Tibial artery (tissue), 4 donors: ENCODE measurements at places on chromosomes 2 and 18.
A peak's percentile ranks its signal among the peaks of the same experiment; 100 is the strongest.

DNA sequence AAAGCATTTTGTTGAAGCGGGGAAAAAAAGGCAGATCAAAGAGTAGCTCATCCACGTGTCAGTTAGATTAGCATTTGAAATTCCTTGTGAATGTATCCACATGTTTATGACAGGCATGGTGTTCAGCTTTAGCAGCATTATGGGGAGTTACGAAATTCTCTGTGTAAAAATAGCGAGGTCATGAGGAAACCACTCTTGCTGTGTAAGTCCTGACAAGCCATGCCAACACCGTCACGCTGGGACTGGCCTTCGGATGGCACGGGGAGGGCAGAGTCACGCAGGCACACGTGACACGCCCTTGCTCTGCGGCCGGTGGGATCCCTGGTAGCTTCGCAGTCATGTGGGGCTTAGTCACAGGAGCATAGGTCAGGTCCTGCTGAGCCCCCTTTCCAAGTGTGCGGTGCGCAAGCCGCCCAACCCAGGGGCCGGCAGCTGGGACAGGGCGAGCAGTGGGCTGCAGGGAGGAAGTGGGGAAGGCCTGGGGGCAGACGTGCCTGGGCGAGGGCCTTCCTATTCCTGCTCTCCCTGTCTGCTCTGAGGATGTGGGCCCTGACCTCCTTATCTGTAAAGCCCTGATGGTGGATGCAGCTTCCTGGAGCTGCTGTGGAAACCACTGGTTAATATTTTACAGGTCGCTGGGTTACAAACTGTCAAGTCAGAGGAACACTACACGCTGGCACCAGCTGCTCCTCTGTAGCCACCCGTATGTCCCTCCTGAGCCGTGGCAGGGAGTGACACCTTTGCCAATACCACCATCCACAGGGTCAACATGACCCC is 18.0 kb downstream of the MBP start:
- DNase-seq: peak; percentile 96

GRCh38 chr2:240502430-240503121 is 55.2 kb downstream of the ANKMY1 start:
- no peak for DNase-seq

GRCh38 chr2:214808981-214809750 is at the start of gene BARD1:
Gene BARD1, minus strand, starts transcription at chr2:214809683. Its CDS starts 114 bp downstream, at chr2:214809569.
- DNase-seq: peak; percentile 55

DNA sequence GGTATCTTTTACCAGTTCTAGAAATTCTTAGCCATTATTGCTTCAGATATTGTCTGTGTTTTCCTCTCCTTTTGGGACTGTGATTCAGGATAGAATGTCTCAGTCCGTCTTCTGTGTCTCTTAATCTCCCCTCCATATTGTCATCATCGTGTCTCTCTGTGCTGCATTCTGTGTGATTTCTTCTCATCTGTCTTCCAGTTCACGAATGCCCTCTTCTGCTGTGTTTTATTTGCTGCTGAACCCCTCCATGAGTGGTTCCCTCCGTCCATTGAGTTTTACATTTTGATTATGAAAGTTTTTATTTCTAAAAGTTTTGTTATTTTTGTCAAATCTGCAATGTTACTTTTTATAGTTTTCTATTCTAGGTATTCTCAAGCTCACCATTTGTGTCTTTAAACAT is 11.7 kb downstream of the D2HGDH start:
- no peak for DNase-seq

- DNase-seq: no peak
Measured at GRCh38 chr2:2892892-2893291, 484.7 kb downstream of the EIPR1 start.

GRCh38 chr2:233367586-233367985 is 13.3 kb downstream of the DGKD start:
- no peak for DNase-seq

- no peak for DNase-seq
Measured at GRCh38 chr18:53819174-53819573, 405.3 kb downstream of the MBD2 start.

GRCh38 chr18:65704046-65704445 is 46.8 kb upstream of the CDH7 start:
- DNase-seq: no peak

DNA sequence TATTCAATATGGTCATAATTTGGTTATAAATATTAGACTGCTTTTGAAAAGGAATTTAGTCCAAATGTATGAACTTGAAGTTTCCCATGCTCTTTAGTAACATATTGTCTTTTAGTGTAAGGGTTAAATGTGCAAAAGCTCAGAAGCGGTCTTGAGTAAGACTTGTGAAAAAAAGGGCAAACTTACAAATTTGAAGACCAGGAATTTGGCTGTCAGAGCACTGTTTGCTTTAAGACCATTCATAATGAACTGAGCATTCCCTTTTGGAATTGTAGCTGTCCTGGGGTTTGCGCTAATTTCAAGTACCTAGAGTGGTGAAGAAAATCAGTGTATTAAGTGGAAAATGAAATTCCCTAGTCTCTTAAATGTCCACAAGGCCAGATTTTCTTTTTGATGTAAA is 6.9 kb upstream of the ZEB2 start:
- DNase-seq: no peak

DNA sequence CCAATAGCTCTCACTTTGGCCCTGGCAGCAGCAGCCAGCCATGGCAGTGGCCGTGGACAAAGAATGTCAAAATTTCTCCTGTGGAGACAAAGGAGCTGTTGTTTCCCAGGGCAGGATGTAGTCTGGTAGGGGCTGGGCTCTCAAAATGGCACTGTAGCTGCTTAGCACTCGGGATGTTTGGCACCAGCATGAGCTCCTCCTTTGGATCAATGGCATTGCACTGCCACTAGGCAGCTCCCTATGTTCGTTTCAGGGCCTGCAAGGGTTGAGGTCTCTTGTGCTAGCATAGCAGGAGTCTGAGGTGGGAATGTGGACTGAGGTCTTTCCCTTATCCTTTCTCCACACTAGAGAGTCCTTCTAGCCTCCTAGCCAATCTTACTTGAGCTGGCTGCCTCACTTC is 948.8 kb upstream of the FAM98A start:
- DNase-seq: no peak

DNA sequence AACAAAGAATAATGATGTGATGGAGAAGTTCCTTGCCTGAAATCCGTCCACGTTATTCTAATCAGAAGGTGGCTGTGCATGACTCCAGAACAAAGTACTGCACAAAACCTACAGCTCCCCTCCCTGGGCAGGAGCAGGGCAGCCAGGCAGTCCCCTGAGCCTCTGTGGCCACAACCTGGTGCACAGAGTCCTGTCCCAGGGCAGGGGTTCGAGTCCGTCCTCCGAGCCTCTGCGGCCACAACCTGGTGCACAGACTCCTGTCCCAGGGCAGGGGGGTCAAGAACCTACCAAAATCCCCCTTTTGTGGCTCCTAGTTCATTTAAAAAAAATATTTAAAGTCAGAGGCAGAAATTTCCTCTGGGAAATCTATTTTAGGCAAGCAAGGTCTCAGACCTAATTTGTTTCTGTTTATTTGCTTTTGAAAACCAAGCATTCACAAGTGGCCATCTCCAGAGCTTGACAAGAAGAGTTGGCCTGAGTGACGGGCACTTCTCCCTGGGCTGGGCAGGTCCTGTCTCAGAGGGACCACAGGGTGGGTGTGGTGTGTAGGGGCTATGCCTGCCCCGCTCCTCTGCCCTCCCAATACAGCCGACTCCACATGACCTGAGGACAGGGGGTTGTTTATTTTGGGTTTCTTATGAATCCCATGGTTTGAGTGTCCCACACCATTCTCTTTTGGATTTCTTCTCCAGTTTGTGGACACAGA is 255.9 kb upstream of the PXDN start:
- no peak for DNase-seq

- no peak for DNase-seq
Measured at GRCh38 chr2:98376996-98377395, 30.7 kb downstream of the CNGA3 start.

DNA sequence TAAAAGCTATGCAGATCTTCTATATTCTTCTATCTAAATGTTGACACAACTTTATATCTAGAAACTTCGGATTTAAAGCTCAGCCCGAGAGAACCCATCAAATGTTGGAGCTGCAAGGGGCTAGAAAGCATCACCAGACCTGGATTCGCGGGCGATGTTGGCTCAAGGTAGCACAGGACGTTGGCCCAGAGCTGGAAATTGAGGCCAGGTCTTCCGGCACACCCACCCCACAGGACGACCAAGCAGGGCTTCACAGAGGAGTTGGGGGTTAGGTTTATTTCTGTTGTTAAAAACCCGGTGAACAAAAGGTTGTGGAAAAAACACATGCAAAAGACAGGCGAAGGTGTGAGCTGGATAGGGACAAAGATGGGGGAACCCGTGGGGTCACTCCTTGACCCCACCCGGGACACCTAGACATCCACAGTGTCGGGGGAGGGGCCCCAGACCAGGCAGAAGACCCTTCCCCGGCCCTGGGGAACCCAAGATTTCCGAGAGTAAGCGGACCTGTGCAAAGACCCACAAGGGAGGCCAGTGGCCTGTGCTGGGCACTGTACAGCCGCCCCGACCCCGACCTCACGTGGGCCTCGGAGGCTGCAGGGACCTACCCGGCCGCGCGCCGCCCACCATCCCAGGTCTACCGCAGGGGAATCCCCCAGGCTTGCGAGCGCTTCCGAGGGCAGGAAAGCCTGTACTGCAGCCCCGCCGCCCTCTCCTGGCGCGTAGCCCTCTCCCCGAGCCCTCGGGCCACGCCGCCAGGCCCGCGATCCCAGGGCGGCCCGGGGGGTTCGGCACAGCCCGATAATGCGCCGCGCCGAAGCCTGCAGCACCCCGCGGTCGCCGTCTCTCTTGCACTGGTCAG is 1.8 kb upstream of the AGBL5 start:
- no peak for DNase-seq

DNA sequence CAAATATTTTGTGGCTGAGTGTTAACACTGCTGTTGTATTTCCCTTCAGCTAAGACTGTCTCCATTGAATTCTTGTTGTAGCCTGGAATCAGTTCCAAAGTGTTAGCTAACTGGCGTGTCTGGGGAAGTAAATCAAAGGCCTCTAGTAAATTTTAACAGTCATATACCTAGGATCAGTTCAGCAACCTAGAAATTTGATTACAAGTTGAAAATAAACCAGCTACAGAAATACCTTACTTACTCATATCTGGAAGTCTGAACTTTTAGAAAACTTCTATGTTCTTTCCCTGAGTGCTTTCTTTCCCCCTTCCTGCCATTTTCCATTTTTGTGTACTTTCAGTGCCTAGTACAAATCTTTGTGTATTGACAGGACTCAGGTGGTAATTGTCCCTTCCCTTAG is 396.7 kb upstream of the DCC start:
- DNase-seq: no peak

GRCh38 chr18:840516-840915 is 28.5 kb upstream of the YES1 start:
- no peak for DNase-seq

- DNase-seq: no peak
Measured at GRCh38 chr2:130766711-130767407, 11.5 kb downstream of the AMER3 start.

- DNase-seq: no peak
Measured at GRCh38 chr2:197869501-197870111, 65.2 kb downstream of the PLCL1 start.

DNA sequence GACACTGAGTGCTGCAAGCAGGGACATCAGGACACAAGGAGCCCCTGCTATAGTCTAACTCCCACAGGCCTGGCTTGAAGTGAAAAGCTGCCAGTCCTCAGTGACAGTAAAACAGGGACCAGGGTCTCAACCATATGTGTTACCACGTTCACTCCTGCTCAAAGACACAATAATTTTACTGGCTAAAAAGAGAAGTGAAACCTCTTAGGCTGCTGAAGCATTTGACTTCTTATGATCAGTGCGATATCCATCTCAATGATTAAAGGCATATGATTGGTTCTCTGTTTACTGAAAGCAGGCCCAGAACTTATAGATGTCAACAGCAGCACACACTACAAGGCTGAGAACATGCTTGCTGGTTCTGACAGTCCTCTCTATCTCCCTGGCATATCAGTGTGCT is 129.8 kb upstream of the LMAN1 start:
- no peak for DNase-seq

DNA sequence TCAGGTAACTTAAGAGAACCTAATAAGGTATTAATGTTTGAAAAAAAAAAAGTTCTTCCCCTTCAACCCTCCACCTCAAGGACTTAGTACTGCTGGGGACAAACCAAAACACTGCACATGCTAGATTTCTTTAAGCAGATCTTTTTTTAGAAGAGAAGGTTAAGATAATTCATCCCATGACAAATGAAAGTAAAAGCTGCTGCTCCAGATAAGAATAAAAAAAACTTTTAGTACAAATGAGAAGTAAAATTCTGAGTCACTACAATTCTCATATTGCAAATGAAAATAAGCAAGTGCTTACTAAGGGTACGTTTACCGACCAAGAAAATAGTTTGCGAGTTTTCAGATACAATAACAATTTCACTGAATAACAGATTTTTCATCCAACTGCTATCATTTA is 8.9 kb downstream of the STAM2 start:
- DNase-seq: no peak

GRCh38 chr2:175402571-175402970 is 221.1 kb upstream of the ATP5MC3 start:
- no peak for DNase-seq

- no peak for DNase-seq
Measured at GRCh38 chr2:170820757-170821530, 4.3 kb downstream of the GAD1 start.

DNA sequence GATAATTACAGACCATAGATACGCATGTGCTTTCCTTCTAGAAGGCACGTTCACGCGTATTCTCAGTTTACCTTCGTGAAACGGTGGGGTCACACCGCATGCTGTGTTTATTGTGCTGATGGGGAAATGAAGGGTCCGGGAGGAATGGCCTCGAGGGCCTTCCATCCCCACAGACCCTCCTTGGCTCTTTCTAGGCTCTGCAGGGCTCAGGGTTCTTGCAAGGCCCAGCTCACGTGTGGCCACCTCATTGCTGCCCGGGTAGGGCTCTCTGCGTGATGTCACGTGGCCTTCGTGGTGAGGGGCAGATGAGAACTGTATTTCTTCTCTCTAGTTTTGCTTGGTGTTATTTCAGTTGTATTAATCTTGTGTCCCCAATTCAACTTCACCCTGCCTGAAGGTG is 133.5 kb upstream of the ALKAL2 start:
- DNase-seq: no peak

GRCh38 chr2:150767991-150768746 is 280.7 kb upstream of the RND3 start:
- DNase-seq: no peak

DNA sequence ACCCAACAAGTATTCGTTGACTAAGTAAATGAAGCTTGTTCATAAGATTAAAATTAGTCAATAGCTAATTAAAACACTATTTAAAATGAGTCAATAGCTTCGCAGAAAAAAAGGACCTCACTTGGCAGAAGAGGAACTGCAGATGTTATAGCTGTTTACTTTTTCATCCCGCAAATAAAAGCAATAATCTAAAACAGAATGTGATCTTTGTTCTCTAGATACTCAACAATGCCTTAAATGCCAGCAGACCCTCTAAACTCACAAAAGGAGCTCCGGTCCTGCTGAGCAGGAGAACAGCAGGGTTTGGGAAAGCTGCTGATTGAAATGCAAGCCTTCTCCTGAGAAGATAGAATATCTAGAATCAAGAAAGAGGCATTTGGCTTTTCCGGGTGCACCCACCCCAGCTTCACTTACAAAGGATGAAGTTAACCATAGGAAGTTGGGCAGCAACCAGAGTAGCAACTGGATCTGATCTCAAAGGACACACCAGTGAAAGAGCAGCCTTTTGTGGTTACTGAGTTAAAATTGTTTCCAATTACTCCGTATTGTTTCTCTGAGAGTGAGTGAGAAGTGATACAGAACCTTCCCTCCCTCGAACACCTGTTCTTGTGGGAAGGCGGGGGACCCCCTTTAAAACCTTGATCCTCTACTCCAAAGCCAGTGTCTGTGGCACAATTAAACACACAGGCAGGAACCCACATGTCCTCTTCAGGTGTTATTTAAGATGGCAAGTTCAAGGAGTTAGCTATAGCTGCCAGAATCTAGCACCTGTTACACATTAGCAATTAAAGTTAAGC is 6.8 kb downstream of the CCBE1 start:
- DNase-seq: no peak
